ENCODE measurements at places on chromosomes 5 and 9. TPM values are rescaled to one million over a fixed set of nuclear protein-coding genes. Genes with fewer than 3 reads are reported as not detected.

DNA sequence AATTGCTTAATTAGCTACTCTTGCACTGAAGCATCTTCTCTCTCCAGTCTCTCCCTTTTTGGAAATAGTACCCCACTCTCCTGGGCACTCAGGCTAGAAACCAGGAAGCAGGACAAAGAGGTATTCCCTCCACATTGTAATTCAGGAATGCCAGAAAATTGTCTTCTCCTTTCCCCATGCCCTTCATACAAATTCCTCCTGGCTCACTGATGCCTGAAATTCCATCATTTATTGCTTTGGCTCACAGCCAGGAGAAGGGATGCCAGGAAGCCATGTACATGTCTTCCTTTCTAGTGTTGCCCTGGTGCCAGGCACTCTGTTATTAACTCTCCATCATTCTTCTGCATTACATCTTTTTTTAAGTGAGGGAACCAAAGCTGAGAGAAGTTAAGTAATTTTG lies 716.5 kb upstream of the C9orf72 start:
- DNase-seq, result no peak
- no peak overlapping the region for H3K27ac ChIP-seq
- H3K4me1 ChIP-seq, result no peaks in the 10 kb centered on the region
- H3K27me3 ChIP-seq, result no peaks in the 10 kb centered on the region
- no peaks in the 10 kb centered on the region for H3K36me3 ChIP-seq
- H3K4me3 ChIP-seq, result no peak overlapping the region

Gene DAP
- total RNA-seq, result 30.0 TPM

Gene LECT2
- total RNA-seq, result not detected

GRCh38 chr9:35495984-35496383 lies 6.1 kb downstream of the RUSC2 start:
- H3K27ac ChIP-seq, result no peak overlapping the region

- DNase-seq, result no peak
- no peaks in the 10 kb centered on the region for H3K36me3 ChIP-seq
- H3K27ac ChIP-seq, result no peak overlapping the region
- no peaks in the 10 kb centered on the region for H3K4me1 ChIP-seq
Observed at GRCh38 chr9:15136646-15137045, 170.4 kb downstream of the TTC39B start.

DNA sequence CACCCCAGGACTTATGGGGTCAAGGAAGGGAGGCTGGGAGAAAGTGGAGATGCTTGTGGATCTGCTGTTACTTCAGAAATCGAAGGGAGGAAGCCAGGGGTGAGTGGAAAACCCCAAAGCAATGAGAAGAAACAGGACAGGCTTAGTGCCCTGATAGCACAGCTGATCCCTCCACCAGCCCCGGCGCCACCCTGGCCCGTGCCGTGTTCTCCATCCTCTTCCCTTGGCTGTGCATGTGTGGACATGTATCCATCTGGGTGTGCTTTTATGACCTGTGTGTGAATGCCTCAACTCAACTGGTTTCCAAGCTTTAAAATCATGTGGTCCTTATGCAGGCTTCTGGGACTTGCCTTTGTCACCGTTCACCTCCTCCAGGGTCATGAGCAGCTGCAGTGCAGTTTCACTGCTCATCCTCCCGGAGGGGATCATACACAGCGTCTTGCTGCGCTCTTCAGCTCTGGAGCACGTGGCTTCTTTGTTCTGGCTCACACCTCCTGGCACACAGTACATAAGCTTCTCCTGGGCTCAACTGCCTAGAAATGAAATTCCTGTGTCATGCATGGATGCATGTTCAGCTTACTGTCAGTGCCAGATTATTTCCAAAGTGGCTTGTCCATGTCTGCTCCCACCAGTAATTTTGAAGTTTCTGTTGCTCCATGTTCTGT lies 58.2 kb downstream of the IPPK start:
- no peaks in the 10 kb centered on the region for H3K27me3 ChIP-seq
- H3K4me1 ChIP-seq, result no peaks in the 10 kb centered on the region
- DNase-seq, result no peak

Gene ZNG1F
- 4.4 TPM for total RNA-seq

DNA sequence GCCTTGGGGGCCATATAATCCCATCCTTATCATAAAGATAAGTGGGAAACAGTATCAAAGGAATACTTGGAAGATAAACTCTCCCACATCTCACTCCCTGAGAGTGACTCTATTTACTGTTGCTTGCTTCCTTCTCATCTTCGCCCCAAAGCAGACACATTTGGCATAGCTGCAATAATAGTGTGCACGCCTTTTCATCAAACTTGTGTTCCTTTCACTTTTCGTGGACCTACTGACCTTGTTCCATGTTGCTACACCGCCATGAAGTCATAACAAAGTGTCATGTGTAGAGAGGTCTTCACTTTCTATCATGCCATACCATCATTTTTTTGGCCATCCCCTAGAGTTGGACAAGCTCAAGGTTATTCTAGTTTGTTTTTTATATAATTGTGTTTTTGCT lies 200.0 kb upstream of the MSX2 start:
- peaks cover 25% of the 10 kb centered on the region for H3K4me1 ChIP-seq
- no peaks in the 10 kb centered on the region for H3K36me3 ChIP-seq
- H3K27me3 ChIP-seq, result no peaks in the 10 kb centered on the region
- no peak overlapping the region for H3K4me3 ChIP-seq
